Amniotic epithelial cell (primary cell): ENCODE measurements at places on chromosomes 1 and 21.

GRCh38 chr1:108560874-108561459 is 1.1 kb downstream of the EEIG2 start:
- peak; percentile 37 for DNase-seq

GRCh38 chr1:95139039-95139438 is 21.9 kb downstream of the TLCD4 start:
- DNase-seq = peak; percentile 31

GRCh38 chr1:67018574-67018973 is 35.4 kb downstream of the SLC35D1 start:
- DNase-seq = peak; percentile 24

DNA sequence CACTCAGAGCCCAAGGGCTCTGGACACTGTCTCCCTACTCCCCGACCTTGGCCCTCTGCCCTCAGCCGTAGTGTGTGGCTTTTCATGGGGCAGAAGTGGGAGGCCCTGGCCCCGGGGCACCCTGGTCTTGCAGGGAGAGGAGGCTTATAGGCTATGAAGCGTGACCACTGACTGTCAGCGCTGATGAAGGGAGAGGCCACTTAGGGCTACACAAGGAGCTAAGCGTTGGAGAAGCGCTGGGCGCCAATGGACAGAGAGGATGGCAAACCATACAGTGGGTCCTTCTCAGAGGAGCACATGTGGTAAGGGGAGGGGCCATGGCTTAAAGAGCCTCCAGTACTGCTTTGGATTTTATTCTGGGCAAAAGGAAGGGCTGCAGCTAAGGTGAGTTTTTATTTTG is 7.9 kb downstream of the CRABP2 start:
- no peak for DNase-seq

DNA sequence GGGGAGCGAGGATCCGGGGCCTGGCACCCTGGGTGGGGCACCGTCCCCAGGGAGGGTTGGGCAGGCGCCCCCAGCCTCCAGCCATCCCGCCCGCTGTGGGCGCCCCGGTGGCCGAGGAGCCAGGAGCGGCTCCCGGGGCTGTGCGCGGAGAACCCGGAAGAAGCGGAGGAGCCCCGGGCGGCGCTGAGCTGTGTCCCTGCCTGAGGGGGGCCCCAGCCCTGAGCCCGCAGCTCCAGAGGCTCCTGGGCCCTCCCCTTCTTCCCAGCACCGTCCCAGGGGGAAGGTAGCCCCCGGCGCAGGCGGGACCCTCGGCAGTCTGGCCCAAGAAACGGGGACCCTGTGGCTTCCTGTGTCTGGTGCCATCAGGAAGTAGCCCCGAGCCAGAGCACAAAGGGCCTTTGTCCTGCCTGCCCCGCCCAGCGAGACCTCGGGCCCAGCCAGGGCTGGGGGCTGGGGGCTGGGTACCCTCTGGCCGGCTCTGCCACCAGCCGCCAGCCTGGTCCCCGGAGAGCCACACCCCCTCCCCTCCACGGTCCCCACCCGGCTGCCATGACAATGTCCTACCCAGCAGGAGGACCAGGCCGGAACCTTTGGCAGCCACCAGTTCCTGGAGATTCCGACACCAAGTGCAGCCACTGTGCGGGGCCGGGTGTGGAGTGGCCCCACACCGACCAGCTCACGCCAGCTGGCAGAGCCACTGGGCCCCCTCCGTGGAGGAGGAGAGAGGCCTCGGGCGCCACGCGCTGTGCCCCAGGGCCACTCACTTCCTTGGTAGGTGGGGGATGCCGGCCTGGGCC is 15.6 kb upstream of the TTLL10 start:
- DNase-seq = no peak

- peak; percentile 42 for DNase-seq
Observed at GRCh38 chr1:10338047-10338446, 60.8 kb upstream of the PGD start.

- DNase-seq = no peak
Observed at GRCh38 chr1:90712915-90713730, 4.0 kb downstream of the BARHL2 start.

DNA sequence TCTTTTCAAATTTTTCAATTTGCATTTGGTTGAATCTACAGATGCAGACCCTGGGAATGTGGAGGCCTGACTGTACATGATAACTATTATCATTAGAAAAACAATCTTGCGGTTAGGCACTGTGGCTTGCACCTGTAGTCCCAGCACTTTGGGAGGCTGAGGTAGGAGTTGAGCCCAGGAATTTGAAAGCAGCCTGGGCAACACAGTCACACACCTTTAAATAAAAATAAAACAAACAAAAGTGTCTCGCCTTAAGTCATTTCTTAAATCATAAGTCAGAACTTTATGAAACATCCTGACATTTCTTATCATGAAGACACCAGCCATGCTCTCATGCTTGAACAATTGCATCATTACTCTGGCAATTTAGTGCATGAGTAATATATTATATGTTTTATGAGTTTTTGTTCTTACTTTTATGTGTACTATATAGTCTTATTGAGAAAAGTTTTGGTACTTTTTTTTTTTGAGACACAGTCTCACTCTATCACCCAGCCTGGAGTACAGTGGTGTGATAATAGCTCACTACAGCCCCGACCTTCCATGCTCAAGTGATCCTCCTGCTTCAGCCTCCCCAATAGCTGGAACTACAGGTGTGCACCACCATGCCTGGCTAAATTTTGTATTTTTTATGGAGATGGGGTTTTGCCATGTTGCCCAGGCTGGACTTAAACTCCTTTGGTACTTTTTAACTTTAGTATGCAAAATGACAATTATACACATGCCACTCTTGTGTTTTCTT is 7.8 kb downstream of the TBX19 start:
- peak; percentile 86 for DNase-seq

DNA sequence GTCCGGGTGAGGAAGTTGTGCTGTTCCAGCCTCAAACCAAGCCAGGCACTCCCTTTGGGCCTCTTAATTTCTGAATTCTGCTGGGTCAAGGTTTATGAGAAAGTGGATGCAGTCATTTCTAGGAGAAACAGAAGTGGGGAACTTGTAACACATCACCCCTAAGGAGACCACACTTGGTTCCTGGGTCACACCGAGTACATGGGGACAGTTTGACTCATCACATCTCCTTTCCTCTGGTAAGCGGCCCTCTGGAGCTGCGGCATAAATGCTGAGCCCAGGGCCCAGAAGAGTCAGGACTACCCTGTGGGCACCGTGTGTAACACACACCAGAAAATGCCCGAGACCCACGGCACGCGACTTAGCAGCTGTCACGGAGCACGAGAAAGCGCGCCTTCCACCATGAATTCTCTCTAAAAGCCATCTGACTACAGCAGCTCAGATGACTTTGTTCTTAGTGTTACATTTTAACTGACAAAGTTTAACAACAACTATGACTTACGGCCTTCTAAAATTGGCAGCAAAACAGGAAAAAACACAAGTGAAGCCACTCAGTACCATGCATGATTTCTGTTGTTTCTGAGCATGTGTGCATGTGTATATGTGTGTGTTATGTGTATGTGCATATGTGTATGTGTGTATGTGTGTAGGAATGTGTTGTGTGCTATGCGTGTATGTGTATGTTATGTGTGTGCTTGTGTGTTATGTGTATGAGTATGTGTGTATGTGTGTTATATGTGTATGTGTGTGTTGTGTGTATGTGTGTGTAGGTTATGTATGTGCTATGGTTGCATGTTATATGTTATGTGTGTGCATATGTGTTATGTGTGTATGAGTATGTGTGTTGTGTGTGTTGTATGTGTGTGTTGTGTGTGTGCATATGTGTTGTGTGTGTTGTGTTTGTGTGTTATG is 50.8 kb downstream of the TOMM20 start:
- peak; percentile 53 for DNase-seq

DNA sequence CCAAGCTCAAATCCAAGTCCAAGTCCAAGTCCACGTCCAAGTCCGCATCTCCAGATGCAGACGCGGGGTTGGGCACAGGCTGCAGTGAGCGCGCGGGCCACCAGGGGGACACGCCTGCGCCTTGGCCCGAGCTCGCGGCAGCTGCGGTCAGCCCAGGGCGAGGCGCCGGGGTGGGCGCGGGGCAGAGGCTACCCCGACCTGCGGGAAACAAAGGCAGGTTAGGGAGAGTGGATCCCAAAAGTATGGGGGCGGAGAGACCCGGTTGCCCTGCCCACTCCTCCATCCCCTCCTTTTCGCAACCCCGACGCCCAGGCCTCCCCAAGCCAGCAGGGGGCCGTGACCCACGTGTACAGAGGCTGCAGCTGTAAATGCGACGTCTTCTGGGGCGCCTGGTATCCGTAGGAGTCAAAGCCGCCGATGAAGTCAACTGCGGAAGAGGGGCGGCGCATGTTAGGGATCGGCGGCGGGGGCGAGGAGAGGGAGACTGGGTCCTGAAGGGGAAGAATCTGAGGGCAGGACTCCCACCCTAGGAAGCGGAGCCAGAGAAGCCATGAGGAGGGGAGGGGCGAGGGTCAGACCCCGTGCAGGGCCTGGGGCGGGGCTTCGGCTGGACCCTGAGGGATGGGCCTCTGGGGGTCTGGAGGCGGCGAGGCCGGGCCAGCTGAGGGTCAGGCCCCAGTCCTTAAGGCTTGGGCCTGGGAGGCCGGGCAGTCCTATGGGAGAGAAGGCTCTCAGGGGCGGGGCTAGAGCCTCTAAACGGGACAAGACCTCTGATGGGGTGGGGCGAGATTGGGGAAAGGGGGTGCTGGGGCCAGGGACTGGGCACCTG is 58.0 kb downstream of the NKAIN1 start:
- DNase-seq = peak; percentile 19

- DNase-seq = peak; percentile 74
Observed at GRCh38 chr1:235442788-235443429, 61.3 kb downstream of the B3GALNT2 start.

- peak; percentile 98 for DNase-seq
Observed at GRCh38 chr1:238409191-238409850, 518.6 kb upstream of the ZP4 start.

- no peak for DNase-seq
Observed at GRCh38 chr1:52191395-52191965, 49.6 kb downstream of the ZFYVE9 start.

GRCh38 chr1:36842448-36842847 is 191.9 kb downstream of the GRIK3 start:
- no peak for DNase-seq

GRCh38 chr21:34630536-34631143 is 15.7 kb upstream of the RCAN1 start:
- DNase-seq = peak; percentile 44

DNA sequence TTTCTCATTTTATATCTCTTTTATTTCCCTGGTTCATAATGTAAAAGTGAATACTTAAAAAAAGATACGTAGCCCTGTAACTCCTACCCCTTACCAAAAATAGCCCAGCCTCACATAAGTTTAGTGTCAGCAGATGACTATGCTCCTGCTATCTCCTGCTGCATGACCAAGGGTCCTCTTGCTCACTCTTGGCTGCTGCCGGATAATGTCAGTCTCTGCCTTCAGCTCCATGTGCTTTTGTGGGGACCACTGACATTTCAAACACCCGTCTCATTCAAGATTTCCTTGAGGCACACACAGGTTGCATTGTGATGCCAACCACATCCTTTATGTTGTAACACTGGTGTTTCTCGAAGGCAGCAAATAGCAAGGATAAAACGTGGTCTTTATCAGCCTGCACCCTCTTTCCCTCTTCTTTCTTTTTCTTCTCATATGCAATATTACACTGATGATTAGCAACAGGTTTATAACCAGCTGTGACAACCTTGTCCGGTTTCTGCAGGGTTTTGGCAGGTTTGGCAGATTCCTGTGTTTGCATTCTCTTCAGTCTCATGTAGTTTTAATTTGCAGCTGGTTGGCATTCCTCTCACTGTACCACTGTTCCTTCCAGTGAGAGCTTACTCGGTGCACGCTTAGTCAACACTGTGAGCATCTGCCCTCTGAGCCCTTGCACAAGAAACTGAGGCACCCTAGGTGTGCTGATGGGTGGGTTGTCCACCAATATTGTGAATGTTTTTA is 62.2 kb downstream of the ZNF684 start:
- peak; percentile 30 for DNase-seq

DNA sequence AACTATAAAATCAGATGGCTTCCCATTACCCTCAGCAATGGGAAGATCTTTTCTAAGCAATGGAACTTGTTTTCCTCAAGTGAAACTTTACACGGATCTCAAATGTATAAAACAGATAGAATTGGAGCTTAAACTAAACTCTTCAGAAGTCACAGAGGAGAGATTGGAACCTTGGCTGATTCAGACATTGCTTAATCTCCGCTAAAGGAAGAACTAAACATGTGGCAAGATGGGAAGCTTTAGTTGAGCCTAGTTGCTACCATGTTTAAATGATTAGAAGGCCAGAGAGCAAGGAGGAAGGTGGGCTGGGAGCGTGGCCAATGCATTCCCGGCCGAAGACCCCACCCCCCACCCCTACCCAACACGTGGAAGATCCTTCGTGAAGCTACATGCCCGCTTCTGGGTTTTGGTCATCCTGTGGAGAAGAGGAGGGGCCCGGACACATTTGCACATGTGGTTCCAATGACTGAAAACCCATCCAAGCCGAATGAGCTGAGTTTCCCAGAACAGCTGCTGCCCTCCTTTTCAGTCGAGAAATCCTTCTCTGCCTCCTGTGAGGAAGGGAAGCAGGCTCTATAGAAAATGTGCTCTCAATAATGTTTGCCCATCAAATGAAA is 164.3 kb downstream of the MIS18A start:
- DNase-seq = no peak

GRCh38 chr1:226702318-226702956 is 36.6 kb downstream of the ITPKB start:
- peak; percentile 24 for DNase-seq

DNA sequence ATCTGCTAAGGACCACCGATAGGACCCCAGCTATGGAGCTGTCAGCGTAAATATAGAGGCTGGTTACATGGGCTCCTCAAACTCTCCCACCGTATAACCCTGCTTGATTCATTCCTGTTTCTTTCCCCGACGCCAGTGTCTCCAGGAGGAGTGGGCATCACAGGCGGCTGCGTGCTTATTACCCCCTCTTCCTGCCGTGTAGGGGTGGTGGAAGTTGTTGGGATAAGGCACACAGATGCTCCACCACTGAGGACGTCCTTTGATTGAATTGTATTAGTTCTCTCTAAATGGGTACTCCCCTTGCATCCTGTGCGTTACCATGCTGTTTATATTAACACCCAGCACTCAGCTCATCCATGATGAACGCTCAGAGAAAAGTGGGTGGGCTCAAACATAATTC is 104.6 kb downstream of the ZBTB18 start:
- DNase-seq = no peak

DNA sequence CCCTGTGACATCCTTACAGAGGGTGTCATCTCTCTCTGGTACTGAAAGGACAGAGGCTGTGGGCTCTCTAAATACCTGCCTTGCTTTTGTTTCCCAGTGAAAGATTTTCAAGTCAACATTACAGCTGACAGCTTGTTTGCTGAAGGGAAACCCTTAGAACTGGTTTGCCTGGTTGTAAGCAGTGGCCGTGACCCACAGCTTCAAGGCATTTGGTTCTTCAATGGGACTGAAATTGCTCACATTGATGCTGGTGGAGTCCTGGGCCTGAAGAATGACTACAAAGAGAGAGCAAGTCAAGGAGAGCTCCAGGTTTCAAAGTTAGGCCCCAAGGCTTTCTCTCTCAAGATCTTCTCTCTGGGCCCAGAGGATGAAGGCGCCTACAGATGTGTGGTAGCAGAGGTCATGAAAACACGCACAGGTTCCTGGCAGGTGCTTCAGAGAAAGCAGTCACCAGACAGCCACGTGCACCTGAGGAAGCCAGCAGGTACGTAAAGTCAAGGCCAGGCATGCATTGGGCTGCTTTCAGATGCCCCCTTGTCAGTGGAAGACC is 11.8 kb downstream of the CD101 start:
- no peak for DNase-seq
